ENCODE measurements at places on chromosomes 1 and 21.

DNA sequence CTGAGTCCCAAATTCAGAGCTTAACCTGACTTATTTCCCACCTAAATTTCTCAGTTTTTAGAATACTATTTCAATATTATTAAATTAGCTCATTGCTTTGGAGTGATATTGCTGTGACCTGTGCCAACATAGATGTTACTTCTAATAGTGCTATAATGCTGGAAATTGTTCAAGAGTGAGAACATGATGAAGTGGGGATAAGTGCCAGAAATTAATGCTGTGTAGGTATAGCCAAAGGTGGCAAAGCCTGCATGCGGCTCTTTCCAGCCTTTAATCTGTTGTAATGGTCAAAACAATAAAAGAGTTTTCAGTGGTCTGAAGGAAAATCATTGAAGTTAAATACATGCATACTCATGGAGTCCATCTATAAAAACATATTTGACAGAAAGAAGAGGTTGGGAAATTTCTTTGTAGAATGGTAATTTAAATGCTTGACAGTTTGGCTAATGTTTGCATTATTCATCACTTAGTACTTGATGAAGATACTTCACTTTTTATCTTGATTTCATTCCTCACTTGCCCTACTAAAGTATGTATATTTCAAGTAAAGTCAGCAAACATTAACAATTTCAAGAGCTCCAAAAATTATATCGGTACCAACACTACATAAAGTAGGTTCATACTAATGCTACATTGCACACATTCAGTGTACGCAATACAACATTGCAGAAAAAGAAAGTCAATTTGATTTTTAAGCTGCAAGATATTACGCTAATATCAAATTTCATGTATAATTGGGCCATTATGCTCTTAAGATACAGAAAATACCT lies 82.1 kb downstream of the OLFM3 start:
- DNase-seq, result no peak

GRCh38 chr1:187157552-187157951 lies 328.8 kb downstream of the PLA2G4A start:
- DNase-seq, result no peak

DNA sequence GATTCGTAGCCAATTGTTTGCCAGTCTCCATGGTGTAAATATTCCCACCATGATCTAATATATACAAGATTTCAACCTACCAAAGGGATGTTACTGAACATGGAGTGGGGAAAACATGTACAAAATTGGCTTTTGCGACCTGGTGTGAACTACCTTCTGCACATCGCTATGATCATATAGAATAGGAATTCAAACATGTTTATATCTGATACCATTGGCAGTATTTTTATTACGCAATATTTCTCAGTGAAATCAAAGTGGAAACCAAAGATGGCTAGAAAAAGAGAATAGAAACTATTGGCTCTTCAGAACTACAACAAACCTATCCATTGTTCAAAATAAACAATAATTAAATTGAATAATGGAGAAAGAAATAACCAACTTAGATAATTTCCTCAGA lies 285.1 kb downstream of the TPR start:
- no peak for DNase-seq

- DNase-seq, result peak; percentile 8
Measured at GRCh38 chr1:89065079-89065868, at the start of gene GBP1. GBP1 (minus strand) TSS chr1:89065208; CDS start chr1:89063234, 1,974 bp downstream.

GRCh38 chr1:163361123-163361934 lies 39.6 kb downstream of the NUF2 start:
- no peak for DNase-seq

- DNase-seq, result no peak
Measured at GRCh38 chr1:74486036-74486435, 26.4 kb downstream of the LRRC53 start.

DNA sequence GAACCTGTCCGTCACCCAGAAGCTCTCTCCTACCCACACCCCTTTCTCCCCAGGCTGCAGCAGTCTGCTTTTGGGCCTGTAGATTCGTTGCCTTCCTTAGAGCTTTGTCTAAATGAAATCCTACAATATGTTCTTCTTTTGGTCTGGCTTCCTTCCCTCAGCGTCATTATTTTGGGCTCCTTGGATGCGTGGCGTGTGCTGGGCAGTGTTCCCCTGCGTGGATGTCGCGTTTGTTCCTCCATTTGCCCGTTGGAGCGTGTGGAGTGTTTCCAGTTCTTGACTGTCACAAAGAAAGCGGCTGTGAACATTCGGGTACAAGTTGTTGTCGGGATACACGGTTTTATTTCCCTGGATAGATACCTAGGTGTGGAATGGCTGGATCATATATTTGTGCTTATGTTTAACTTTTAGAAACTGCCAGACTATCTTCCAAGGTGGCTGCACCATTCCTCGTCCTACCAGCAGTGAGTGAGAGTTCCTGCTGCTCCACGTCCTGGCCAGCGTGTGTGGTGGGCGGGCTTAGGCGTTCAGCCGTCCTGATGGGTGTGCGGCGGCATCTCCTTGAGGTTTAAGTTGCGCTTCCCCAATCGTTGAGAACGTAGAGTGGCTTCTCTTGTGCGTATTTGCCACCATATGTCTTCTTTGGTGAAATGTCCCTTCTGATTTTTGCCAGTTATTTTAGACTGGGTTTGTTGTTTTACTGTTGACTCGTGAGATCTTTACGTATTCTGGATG lies 31.7 kb downstream of the SKI start:
- DNase-seq, result no peak
